Mucosa of descending colon (tissue), 3 donors: ENCODE measurements at places on chromosomes 13 and 19. TPM values are rescaled to one million over a fixed set of nuclear protein-coding genes. Genes with fewer than 3 reads are reported as not detected.

DNA sequence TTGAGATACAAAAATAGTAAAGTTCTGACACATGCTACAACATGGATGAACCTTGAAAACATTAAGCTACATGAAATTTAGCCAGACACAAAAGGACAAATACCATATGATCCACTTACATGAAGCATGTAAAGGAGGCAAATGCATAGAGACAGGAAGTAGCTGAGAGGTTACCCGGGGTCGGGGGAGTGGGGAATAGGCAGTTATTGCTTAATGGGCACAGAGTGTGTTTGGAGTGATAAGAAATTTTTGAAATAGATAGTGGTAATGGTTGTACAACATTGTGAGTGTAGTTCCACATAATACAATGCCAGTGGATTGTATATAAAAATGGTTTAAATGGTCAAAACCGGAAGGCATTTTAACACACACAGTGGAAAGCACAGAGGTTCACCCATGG is 4.3 kb downstream of the N4BP2L1 start:
- no peak for DNase-seq

- DNase-seq = no peak
These were observed 195.8 kb downstream of the HS6ST3 start for GRCh38 chr13:96285729-96286128.

- DNase-seq = no peak
These were observed 19.1 kb upstream of the SCEL start for GRCh38 chr13:77516342-77516789.

DNA sequence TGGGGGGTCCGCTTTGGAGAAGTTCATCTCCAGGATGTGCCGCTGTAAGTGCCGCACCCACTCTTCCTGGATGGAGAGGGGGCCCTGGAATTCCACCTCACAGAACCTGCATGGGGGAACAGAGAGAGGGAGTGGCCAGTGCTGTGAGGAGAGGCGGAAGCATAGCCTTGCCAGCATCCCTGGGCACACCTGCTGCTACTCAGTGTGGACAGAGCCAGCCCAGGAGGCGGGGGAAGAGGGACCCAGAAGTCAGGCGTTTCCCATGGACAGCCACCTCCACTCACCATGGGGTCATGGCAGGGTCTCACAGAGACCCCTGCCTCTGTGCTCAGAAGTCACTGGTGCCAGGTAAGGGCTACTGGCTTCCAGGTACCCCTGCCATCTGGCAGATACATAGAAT is 4.3 kb upstream of the AKAP8L start:
- no peak for DNase-seq

ATP13A1 gene
- 58.1 TPM for total RNA-seq

SIGLEC14 gene
- not detected for total RNA-seq

- no peak for DNase-seq
These were observed 20.8 kb upstream of the SLC25A30 start for GRCh38 chr13:45439008-45439407.

DNA sequence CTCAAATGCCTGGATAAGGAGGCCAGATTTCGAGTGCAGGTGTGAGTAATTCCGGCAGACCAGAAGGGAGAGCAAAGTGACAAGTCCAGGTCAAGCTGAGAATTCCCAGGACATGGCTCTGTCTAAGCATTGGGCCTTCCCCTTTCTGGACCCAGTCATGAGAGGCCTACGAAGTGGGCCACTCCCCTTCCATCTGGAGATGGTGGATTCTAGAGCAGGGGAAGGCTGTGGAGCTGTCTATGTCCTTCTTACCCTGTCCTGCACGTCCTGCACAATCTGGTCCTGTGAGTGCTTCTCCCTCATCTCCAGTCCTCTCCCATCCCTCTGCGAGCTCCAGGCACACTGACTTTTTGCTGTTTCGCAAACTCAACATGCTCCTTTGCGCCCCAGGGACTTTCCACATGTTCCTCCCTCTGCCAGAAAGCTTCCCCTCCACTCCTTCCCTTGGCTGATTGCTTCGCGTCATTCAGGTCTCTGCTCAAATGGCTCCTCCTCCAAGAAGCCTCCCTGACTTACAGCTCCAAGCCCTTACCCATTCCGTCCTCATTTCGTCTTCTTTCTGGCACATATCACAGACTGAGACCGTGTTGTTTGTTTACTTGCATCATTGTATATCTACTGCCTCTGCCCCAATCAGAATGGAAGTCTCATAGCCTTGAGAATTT is 193.2 kb downstream of the URI1 start:
- no peak for DNase-seq

GRCh38 chr13:73672492-73672891 is 461.7 kb downstream of the KLF12 start:
- DNase-seq = no peak
